ENCODE measurements at places on chromosomes 7 and 10.

DNA sequence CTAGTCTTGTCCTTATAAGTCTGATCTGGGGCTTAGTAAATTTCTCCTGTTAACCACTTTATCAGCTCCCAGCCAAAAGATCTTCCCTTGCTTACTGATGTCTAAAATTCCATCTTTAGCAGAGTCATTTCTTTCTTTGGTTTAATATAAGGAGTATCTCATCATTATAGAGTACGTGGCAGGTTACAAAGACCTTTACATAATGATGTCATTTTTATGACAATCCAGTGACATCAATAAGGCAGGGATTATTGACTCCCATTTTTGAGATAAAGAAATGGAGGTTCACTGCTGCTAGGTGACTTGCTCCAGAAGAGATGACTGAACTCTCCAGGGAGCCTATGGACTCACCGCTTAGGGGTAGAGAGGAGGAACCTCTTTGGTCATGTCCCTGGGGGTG is 8.1 kb upstream of the IFRD1 start:
- no peak for DNase-seq

GRCh38 chr7:36086571-36086970 is 66.5 kb upstream of the EEPD1 start:
- no peak for DNase-seq

DNA sequence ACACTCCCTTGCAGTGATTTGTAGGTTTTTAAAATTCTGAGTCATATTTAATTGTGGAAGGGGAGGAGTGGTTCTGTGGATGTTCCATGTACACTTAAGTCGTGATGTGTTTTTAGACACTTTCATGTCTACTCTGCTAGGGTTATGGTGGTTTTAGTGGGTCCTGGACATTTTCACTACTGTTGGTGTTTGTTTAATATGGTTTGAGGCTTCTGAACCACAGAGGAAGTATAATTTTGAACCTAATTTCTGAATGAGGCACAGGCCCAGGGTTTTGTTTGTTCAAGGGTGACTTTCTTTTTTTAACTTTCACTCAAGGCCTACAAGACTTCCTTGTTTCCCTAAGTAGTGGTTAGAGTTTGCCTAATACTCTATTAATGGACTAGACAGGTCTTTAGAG is 13.3 kb downstream of the SLC26A5 start:
- DNase-seq, result no peak

DNA sequence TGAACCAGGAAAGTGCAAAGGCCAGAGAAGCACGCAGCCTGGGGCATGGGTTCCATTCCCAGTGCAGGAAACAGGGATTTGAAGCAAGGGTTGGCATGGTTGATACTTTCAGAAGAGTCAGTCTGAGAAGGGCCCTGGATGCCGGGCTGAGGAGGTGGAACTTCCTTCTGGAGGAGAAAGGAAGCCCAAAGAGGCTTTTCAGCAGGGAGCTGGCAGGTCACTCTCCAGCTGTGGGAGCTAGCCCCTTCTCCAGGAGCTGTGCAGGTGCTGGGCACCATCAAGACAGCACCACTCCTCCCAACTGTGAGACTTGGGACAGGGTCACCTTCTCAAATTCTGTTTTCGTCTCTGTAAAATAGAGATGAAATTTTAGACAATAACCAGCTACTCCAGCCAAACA is 169.8 kb downstream of the ZNF248 start:
- DNase-seq, result no peak

- no peak for DNase-seq
These were observed 394.9 kb upstream of the DPP6 start for GRCh38 chr7:153657182-153657800.

DNA sequence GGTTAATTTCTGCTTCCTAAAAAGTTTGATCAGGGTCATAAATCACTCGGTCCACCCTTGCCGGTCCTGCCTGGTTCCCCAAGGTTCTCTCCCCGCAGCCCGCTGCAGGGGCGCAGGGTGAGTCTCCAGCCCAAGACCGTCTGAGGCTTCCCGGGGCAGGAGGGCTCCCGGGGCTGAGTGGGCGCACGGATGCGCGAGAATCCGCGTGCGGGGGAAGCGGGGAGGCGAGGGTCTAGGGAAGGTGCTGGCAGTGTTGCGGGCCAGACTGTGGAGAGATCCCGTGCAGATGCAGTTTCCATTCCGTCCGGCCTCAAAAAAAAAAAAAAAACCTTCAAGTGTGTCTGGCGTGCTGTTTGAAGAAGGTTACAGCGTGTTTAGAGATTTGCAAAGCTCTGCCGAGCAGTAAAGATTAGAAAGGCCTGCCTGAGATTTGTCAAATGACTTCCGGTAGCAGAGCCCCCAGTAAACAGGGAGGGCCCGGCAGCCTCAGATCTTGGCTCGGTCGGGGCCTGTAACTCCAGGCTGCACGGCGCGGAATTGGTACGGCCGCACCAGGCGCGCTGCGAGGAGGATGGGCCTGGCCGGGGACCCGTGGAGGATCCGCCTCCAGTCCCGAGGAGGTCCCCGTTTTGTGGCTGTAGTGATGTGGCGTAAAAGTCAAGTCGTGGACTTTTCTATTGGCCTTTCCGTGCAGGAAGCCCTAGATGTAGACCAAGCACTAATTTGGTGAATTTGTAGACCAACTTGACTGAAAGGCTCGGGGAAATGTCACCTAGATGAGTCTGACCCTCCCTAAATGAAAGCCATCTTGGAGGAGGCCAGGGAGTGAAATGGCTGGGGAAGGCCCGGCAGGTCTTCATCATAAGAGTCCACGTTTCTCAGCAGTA is 293.2 kb upstream of the NFE2L3 start:
- DNase-seq, result no peak

GRCh38 chr10:107436568-107436967 is 272.1 kb upstream of the SORCS1 start:
- no peak for DNase-seq

GRCh38 chr10:70568781-70569495 is 33.6 kb downstream of the PRF1 start:
- no peak for DNase-seq
